Heart right ventricle (tissue), 16 donors: ENCODE measurements at places on chromosomes 3 and 15.

GRCh38 chr3:116135457-116136085 is 309.7 kb downstream of the LSAMP start:
- H3K27ac ChIP-seq, result no peak overlapping the region
- H3K27me3 ChIP-seq, result no peaks in the 10 kb centered on the region
- no peaks in the 10 kb centered on the region for H3K36me3 ChIP-seq
- peak; percentile 45 for DNase-seq
- H3K4me1 ChIP-seq, result no peaks in the 10 kb centered on the region

DNA sequence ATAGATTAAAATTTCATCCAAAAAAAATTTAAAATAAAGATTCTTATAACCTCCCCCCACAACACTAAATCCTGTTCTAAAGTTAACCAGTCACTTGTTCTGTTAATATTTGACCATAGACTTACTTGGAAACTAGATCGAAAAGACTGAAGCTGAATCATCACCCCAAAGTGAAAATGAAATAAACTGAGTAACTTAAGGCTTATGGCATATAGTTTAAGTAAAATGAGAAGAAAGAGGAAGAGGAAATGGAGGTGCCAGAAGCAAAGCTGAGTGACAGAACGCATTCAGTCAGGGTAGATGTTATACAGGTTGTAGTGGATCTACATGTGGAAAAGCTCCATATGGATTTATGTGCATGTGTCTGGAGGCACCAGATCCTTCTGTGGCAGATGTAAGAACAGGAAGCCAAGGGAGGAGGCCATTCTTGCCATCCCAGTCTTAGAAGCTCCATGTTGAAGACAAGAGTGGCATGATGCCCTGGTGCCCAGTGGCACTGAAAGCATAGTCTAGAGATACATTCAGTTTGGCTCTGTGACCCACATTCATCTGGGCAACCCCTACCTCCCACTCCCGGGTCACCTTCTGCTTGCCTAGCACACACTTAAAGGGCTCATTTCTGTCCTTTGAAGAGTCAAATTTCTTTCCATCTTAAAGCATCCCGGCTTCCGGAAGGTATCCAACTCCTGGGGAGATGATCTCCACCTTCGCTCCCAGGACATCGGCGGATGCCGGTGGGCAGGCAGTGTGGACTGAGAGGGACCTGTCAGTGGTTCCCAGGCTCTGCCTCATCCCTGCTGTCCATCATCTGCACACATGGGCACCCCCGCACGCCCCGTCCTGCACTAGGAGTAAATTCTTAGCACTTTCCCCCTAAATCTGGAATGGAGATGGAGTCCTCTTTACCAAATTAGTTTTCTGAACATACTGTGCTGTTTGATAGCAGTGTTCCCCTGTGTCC is 90.8 kb downstream of the NEO1 start:
- H3K27ac ChIP-seq, result no peak overlapping the region
- H3K4me1 ChIP-seq, result no peaks in the 10 kb centered on the region
- no peaks in the 10 kb centered on the region for H3K27me3 ChIP-seq
- no peak for DNase-seq

DNA sequence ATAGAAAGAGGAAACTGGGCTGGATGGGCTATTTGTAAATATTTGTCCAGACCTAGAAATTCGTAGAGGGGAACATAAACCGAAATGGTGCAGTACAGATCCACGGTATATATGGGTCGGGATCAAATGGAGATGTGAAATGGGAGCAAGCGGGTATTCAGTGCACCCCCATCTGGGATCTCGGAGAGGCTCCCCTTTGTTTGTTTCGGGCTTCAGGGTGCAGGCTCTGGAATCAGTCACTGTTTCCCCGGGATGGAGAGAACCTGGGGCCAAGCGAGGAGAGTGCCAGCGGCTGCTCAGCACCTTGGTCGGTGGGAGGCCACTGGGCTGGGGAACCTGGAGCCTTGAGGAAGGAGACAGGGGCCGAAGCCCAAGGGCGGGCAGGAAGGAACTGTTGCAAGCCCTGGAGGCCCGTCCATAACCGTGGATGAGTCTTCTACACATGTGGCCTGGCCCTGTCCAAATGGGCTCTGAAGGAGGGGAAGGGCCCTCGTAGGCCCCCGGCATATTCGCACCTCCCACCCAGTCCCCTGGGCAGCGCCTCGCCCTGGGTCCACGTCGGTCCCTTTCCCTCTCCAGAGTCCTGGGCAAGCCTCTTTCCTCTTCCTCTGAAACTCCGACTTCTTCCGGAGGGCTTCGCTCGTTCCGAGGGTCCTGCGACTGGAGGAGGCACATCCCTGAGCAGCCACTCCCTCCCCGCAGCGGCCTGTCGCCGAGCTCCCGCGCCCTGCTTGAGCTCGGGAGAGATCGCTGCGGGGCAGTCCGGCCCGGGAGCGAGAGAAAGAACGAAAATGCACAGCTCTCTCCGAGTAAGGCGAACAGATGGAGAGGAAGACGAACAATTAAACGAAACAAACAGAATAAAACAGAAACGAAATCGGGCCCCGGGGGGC is 3.0 kb downstream of the ISL2 start:
- H3K27ac ChIP-seq, result no peak overlapping the region
- no peaks in the 10 kb centered on the region for H3K36me3 ChIP-seq
- H3K4me1 ChIP-seq, result peaks cover 88% of the 10 kb centered on the region

- no peak overlapping the region for H3K27ac ChIP-seq
- no peaks in the 10 kb centered on the region for H3K36me3 ChIP-seq
Observed at GRCh38 chr3:114887806-114888205, 259.3 kb downstream of the ZBTB20 start.

- DNase-seq, result no peak
- peaks cover 31% of the 10 kb centered on the region for H3K4me1 ChIP-seq
- peaks cover 64% of the 10 kb centered on the region for H3K36me3 ChIP-seq
- H3K27ac ChIP-seq, result no peak overlapping the region
- no peaks in the 10 kb centered on the region for H3K27me3 ChIP-seq
Observed at GRCh38 chr3:111936191-111936841, 42.5 kb upstream of the ABHD10 start.

- H3K4me3 ChIP-seq, result no peak overlapping the region
- H3K36me3 ChIP-seq, result no peaks in the 10 kb centered on the region
- no peak for DNase-seq
- no peaks in the 10 kb centered on the region for H3K27me3 ChIP-seq
Observed at GRCh38 chr3:6580808-6581207, 280.1 kb upstream of the GRM7 start.

GRCh38 chr15:101359365-101359947 is 64.4 kb upstream of the SNRPA1 start:
- peaks cover 19% of the 10 kb centered on the region for H3K36me3 ChIP-seq
- H3K4me1 ChIP-seq, result no peaks in the 10 kb centered on the region
- no peaks in the 10 kb centered on the region for H3K27me3 ChIP-seq

- H3K27me3 ChIP-seq, result no peaks in the 10 kb centered on the region
- no peaks in the 10 kb centered on the region for H3K4me1 ChIP-seq
- H3K4me3 ChIP-seq, result no peak overlapping the region
- DNase-seq, result no peak
- H3K27ac ChIP-seq, result no peak overlapping the region
Observed at GRCh38 chr3:42898896-42899675, 6.9 kb upstream of the ZNF662 start.

DNA sequence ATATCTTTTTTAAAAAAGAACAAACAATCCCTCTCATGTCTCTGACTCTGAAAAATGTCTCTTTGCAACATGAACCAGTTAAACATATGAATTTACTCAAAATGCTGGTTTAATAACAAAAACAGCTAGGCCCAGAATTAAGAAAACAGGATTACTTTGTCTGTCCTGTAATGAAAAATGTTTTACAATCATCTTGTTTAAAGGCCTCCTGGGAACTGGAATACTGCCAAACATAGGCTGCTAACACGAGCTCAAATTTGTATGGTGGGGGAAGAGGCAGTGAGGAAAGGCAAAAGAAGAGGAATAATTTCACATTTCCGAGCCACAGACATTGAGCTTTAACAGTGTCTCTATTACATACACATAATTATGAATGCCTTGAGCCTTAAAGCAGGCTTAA is 61.7 kb upstream of the PPIB start:
- no peak overlapping the region for H3K27ac ChIP-seq
- H3K27me3 ChIP-seq, result no peaks in the 10 kb centered on the region
- no peaks in the 10 kb centered on the region for H3K36me3 ChIP-seq
- peaks cover 17% of the 10 kb centered on the region for H3K4me1 ChIP-seq
- no peak overlapping the region for H3K4me3 ChIP-seq

- no peaks in the 10 kb centered on the region for H3K36me3 ChIP-seq
- no peak overlapping the region for H3K4me3 ChIP-seq
- H3K27me3 ChIP-seq, result no peaks in the 10 kb centered on the region
- H3K4me1 ChIP-seq, result no peaks in the 10 kb centered on the region
Observed at GRCh38 chr15:60809375-60809774, 330.4 kb upstream of the ICE2 start.

DNA sequence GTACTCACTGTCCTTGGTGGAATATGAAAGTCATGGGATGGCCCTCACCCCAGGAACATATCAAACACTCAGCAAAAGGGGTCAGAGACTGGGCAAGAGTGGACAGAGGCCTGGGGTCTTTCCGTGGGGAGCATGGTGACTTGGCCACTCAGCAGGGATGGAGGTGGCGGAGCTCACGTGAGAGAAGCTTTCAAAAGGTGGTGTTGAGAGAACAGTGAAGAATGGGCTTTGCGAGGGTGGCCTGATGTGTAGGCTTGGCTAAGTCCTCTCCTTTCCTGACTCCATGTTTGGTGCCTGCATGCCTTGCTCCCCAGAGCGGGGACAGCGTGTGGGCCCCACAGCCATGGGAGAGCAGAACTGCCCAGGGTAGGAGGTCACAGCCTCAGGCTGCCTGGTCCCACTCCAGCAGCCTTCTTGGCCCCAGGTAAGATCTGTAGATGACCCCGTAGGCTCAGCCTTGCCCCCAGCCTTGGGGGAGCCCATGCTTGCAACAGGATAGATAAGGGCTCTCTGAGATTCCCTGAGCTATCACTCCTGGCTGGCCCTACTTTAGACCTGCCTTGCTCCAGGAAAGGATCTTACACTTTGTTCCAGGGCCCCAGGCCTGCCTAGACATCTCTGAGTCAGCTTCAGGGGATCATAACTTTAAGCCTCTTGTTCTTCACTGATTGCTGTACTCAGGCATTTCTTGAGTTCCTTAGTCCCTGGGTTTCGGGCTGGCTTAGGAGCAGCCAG is 17.0 kb downstream of the RPLP1 start:
- no peaks in the 10 kb centered on the region for H3K36me3 ChIP-seq
- H3K4me1 ChIP-seq, result no peaks in the 10 kb centered on the region
- no peaks in the 10 kb centered on the region for H3K27me3 ChIP-seq
- no peak overlapping the region for H3K27ac ChIP-seq
- no peak for DNase-seq
- H3K4me3 ChIP-seq, result no peak overlapping the region

DNA sequence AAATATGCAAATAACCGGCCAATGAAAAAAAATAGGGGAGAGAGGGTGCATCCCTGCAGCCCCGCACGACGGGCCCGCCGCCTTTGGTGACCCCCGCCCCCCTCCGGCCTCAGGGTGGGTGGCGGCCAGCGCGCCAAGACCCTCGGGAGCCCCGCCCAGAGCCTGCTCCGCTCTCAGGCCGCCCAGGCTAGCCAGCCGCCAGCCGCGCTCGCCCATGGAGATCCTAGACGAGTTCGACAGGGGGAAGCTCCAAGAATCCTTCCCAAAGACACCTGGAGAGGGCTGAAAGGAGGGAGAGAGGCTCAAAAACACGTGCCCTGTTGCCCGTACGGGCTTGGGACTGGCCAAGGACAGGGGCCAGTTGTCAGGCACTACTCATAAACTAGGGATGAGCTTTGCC is 434.0 kb downstream of the NR2F2 start:
- H3K27me3 ChIP-seq, result no peaks in the 10 kb centered on the region
- H3K36me3 ChIP-seq, result no peaks in the 10 kb centered on the region
- no peak overlapping the region for H3K27ac ChIP-seq
- no peak for DNase-seq
- no peak overlapping the region for H3K4me3 ChIP-seq

- no peak for DNase-seq
- no peaks in the 10 kb centered on the region for H3K27me3 ChIP-seq
- no peak overlapping the region for H3K27ac ChIP-seq
- no peak overlapping the region for H3K4me3 ChIP-seq
- no peaks in the 10 kb centered on the region for H3K4me1 ChIP-seq
Observed at GRCh38 chr3:53813229-53813628, 33.0 kb downstream of the CHDH start.

DNA sequence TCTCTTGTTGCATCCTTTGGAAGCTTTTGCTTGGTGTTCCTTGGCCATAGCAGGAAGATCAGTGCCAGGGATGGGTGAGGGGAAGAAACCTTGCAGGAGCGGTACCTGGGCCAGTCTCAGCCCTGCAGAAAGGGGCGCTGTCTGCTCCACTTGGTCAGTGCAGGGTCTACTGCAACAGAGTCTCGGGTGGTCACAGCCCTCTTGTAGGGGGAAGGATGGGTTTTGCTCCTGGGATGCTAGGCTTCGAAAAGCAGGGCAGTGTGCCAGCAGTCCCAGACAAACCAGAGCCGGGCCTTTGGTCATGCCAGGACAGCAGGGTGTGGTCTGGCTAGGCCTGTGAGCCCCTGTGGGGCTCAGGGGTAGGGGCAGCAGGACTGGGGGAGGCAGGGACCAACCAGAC is 186.7 kb downstream of the APBA2 start:
- H3K27me3 ChIP-seq, result no peaks in the 10 kb centered on the region
- no peaks in the 10 kb centered on the region for H3K36me3 ChIP-seq
- DNase-seq, result no peak
- no peak overlapping the region for H3K27ac ChIP-seq
- H3K4me1 ChIP-seq, result no peaks in the 10 kb centered on the region

DNA sequence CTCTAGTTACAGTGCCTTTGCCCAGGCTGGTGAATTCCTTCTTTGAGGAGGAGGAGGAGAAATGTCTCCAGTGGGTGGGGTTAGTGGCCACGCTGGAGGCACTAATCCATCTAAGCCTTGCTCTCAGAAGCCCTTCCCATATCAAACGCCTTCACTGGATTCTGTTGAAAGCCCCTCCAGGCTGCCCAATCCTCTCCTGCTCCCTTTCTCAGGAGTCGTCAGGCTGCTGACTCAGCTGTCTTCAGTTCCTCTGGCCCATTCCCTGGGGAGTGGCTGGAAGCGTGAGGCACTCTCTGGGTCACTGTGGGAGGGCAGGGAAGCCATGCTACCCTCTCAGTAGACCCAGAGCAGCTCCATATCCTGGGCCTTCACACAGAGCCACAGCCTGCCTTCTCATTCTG is 2.7 kb downstream of the AP2M1 start:
- peak overlapping the region; percentile 98 for H3K27ac ChIP-seq
- H3K36me3 ChIP-seq, result peaks cover 48% of the 10 kb centered on the region
- no peak for DNase-seq
- H3K4me3 ChIP-seq, result no peak overlapping the region
- peaks cover 10% of the 10 kb centered on the region for H3K4me1 ChIP-seq
- no peaks in the 10 kb centered on the region for H3K27me3 ChIP-seq

DNA sequence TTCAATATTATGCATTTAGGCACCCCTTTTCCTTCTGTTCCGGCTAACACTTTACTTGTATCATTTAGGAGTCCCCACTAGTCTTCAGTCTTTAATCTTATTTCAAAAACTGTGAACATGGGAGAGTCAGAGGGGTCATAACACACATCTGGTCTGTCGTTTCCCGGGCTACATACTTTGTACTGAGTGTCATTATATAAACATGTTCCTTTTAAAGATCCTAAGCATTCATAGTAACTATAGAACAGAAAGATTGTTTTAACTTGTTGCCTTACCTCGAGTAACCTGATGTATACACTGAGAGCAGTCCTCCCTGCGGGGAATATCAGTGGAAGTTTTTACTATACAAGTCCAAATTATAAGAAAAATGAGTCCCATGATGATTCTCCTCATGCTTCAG is 78.2 kb upstream of the VEPH1 start:
- no peak for DNase-seq
- H3K36me3 ChIP-seq, result no peaks in the 10 kb centered on the region
- no peaks in the 10 kb centered on the region for H3K27me3 ChIP-seq
- no peak overlapping the region for H3K4me3 ChIP-seq
- H3K27ac ChIP-seq, result no peak overlapping the region
- H3K4me1 ChIP-seq, result no peaks in the 10 kb centered on the region

- H3K4me3 ChIP-seq, result no peak within 1 kb of the TSS
- no peaks in the 10 kb centered on the region for H3K27me3 ChIP-seq
- H3K4me1 ChIP-seq, result peaks cover 46% of the 10 kb centered on the region
- no peaks in the 10 kb centered on the region for H3K36me3 ChIP-seq
- no peak for DNase-seq
- H3K27ac ChIP-seq, result peak within 1 kb of the TSS; percentile 66
Observed at GRCh38 chr3:171842864-171843518, at the start of gene TMEM212. TMEM212 (plus strand) TSS chr3:171843349; CDS start chr3:171843384, 35 bp downstream.
